ENCODE measurements at places on chromosomes 3 and 15.

DNA sequence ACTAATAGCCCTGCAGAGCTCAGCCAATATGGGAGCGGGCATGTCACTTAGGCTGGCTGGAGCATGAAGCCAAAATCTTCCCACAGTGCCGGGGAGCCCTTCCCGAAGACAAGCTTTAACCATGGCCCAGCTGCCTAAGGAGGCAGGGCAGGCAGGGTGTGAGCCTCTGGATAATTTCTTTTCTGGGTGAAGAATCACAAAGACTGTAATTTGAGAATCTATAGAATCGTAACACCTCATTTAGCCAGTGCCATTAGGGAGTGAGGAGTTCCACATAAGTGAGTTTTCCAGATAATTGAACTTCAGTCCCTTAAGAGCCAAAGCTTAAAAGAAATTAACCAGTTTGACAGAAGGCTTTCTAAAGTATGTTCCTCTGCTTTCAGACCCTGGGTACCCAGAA is 40.2 kb upstream of the TLE3 start:
- DNase-seq, result no peak

DNA sequence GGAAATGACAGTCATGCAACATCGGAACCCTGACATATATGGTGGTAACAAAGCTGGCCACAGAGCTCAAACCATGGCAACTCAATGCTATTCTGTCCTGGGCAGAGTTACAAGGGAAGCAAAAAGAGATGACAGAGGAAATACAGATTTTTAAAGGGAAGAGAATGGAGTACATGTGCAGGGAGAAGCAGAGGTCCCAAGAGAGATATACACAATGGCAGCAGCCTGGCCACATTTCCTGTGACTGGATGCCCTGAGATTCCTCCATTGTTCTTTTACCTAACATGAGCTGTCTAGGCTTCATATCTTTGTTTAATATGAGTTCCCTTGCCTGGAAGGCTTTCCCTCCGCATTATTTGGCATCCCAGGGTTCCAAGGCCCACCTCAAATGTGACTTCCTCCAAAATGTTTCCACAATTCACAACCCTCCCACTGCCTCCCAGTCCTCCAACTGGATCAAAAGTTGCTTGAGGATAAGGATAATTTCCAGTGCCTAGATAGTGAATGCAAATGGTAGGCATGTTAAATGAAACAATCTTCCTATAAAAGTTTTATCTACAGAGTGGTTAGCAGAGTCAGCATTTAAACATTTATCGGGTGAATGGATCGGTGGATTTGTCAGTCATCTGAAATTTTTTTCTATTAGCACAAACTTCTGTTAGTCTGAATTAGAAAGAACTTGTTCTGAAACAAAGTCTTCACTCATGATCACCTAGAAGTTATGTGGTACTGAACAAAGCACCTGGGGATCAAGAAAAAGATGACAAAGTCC is 86.2 kb downstream of the DHX30 start:
- no peak for DNase-seq

- no peak for DNase-seq
Measured at GRCh38 chr3:52147804-52148203, 6.4 kb downstream of the POC1A start.

- DNase-seq, result no peak
Measured at GRCh38 chr3:172591125-172591605, 67.9 kb upstream of the TNFSF10 start.

- no peak for DNase-seq
Measured at GRCh38 chr3:73561494-73561893, 63.2 kb downstream of the PDZRN3 start.

DNA sequence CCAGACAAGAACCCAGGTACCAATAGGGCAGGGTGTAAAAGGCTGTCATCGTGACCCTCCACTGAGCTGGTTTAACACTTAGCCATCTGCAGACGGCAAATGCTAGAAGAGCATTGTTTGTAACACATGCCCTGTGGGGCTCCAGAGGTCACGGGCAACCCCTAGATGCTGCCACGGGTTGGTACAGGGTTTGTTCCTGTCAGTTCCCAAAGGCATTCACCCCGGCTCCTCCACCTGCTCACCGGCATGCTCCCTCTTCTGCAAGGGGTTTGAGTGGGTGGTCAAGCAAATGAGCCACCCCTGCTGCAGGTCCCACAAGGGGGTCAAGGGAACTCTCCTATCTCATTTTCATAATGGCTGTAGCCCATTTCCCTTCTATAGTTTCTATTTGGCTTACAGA is 229.3 kb downstream of the ZPLD1 start:
- no peak for DNase-seq

DNA sequence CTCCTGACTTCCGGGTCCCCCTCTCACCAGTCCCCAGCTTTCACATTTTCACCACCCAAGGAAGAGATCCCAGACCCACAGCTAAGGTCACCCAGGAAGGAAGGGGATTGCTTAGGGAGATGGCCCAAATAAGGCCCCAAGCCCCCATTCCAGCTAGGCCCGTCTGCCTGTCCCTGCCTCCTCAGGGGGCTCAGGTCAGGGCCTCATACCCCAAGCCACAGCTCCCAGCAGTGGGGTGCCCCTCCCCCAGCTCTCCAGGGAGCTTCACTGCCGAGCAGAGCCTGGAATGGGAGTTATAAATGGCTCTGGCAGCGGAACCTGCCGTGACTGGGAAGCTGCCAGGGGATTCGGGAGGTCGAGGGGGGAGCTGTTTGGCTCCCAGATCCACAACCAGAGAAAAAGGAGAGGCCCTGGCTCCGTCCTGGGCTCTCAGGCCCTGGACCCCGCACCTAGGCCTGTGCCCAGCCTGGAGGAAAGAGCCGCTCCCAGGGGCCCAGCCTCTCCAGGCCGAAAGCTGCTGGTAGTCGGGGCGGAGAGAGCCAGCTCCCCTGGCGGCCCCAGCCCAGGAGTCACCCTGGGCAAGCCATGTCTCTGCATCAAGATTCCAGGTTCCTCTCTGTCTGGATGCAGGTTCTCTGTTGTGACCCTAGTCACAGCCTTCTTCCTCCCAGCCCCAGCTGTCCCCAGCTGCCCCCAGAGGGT is 550 bp downstream of the CCDC9B start:
- no peak for DNase-seq

- DNase-seq, result no peak
Measured at GRCh38 chr15:43250785-43251184, 15.9 kb downstream of the TGM5 start.

- DNase-seq, result no peak
Measured at GRCh38 chr3:7847021-7847420, 654.6 kb upstream of the LMCD1 start.

DNA sequence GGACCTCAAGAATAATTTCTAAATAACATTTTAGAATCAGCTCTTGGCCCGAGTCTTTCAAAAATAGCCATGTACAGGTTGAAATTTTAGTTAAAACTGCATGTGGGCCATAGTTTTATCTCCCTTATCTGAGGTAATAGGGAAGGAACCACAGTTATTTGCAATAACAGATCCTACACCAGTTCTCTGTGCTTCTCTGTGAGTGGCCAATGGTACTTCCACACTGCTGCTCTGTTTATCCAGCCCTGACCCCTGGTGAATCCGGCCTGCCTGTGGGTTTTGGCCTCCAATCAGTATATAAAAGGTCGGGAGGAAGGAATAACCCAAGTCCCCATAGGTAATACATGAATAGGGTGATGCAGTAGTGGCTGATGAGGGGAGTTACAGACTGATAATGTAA is 48.0 kb upstream of the TNIK start:
- no peak for DNase-seq

DNA sequence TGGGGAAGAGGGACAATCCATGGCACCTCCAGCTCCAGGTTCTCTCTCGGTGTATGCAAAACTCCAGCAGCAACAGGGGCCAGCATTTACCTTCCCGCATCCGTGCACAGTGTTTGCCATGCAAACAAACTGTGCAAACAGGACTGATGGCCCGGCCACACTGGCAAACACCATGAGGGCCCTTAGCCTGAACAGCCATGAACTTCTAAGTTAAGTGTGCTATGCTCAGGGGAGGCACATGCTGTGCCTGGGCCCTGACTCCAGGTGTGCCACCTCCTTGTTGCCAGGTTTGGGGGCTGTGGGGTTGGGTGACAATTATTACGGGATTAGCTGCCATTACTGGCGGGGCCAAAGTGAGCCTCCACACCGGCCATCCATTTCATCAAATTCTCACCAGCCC is 57.5 kb downstream of the CACNA2D2 start:
- no peak for DNase-seq

- DNase-seq, result no peak
Measured at GRCh38 chr15:47184003-47184907, 533.0 kb upstream of the SEMA6D start.

DNA sequence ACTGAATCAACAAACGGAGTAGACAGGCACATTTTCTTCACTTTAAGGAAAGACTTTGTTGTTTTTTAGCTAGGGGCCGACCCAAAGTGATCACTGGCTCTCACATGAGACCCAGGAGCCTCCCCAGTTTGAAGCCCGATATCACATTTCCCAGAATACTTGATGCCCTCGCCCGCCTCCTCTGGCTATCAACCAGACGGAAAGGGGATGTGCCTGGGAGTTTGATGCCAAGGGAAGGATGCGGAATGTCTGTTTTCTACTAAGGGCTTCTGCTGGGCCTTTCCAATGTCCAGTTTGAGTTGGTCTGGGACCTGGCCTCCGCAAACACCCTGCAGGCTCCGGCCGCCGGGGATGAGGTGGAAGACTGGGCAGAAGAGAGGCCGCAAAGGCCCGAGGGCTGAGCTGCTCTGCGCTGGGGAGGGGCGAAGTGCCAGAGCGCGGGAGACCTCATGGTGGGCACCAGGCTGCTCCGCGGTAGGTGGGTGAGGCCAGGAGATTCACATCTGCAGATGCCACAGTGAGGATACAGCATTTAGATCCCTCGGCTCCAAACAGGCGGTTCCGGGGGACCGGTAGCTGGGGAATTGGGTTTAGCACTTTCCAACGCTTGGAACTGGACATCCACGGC is 491 bp upstream of the ZNF774 start:
- no peak for DNase-seq

DNA sequence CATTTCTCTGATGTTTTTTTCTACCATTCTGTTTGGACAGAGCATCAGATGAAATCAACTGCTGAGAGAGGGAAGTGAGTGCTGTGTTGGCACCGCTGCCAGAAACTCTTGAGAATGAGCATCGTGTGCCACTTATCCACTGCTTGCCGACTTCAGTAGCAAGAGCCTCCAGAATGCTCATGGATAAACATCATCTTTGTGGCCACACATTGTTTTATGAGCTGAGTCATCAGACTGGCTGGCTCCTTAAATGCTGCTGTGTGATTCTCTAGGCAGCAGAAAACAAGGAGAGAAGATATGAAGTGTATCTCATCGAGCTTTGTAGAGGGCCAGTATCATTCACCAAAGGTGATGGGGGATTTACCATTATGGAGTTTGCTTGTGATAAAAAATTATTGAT is 3.4 kb upstream of the DOCK3 start:
- DNase-seq, result no peak

DNA sequence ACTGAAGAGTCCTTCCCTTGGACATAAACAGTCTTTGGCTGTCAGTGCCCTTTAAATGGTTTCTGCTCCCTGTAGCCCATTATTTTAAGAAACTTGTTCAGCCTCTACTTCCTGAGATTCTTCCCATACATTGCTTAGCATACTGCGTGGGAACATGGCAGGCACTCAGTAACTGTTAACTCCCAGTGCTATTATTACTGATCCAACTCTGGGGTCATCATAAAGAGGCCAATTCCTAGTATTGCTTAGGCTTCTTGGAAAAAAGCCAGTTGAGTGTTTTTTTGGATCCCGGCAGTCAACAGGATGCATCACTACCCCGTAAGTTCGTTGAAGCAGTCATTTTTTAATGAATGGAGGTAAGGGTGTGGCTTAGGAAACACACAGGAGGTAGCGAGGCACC is 206.2 kb upstream of the ADAMTS9 start:
- no peak for DNase-seq

DNA sequence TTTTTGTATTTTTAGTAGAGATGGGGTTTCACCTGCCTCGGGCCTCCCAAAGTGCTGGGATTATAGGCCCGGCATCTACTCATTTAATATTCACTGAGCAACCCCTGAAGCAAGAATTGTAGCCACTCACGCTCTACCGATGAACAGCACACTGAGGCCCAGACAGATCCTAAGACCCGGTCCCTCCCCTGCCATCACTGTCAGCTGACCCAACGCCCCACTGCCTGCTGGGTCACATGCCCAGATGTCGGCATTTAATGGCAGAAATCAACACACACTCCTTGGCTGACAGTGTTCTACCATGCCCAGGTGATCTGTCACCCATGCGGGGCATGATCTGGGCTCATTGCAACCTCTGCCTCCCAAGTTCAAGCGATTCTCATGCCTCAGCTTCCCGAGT is 3.2 kb upstream of the TMEM89 start:
- no peak for DNase-seq

- no peak for DNase-seq
Measured at GRCh38 chr3:65734382-65734781, 304.3 kb downstream of the MAGI1 start.

All from stimulated activated CD8-positive, alpha-beta memory T cell treated with anti-CD3 and anti-CD28 coated beads, Interleukin-4, amount 100 ng/mL, for 1 hour (primary cell).